ENCODE measurements at places on chromosomes 13 and 19.

- no peak for DNase-seq
Measured at GRCh38 chr13:60016229-60016628, 147.5 kb downstream of the DIAPH3 start.

DNA sequence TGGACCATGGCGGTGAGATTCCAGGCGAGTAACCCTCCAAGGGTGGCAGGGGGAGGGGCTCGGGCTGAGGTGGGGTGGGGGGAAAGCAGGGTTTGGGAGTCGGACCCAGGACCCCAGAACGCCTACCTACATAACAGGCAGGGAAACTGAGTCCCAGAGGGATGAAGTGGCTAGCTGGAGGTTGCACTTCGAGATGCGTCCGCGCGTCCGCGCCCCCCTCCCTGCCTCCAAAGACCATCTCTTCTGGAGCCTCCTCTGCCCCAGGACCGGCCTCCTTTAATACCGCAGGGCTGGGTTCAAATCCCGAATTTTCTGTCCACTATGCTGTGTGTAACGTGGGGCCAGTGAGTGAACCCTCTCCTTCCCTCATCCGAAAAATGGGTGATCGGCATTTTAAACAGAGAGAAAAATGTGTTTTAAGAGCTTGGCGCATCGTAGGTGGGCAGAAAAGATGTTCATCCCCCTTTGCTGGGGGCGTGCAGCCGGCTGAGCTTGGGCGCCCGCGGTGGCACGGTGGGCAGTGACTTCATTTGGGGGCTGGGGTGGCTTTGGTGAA is 13.8 kb downstream of the TJP3 start:
- DNase-seq = no peak

DNA sequence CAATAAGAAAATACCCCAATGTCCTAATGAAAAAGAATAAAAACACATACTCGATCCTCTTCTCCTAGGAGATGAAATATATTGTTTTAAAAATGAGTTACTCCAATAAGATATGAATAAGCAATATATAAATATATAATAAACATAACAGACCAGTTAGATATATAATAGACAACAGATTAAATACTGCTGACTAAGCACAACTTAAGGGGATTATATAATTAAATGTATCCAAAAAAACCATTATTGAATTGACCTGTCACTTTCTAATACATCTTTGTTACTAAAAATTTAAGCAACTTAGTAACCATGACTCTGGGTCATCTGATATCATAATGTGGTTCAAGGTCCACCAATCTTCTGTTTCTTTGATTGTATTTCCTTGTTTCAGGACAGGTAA is 14.0 kb upstream of the ZNF780B start:
- DNase-seq = no peak

- DNase-seq = no peak
Measured at GRCh38 chr13:19984430-19985218, 26.1 kb downstream of the ZMYM2 start.

DNA sequence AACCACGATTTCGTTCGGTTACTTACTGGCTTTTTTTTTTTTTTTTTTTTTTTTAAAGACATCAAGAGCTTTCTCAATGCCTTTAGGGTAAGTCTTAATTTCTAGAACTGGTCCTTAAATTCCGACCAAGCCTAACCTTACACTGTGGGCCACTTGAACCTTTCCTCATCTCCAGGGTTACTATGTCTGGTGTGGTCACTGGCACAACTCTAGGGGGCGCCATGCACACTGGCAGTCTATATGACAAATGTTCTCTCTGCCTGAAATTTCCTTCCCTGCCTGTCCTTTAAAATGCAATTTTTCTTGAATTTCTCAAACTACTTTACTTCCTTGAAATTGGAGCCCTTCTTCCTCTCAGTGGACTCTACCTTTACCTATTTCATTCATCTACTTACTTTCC is 227.4 kb downstream of the KLF5 start:
- no peak for DNase-seq

DNA sequence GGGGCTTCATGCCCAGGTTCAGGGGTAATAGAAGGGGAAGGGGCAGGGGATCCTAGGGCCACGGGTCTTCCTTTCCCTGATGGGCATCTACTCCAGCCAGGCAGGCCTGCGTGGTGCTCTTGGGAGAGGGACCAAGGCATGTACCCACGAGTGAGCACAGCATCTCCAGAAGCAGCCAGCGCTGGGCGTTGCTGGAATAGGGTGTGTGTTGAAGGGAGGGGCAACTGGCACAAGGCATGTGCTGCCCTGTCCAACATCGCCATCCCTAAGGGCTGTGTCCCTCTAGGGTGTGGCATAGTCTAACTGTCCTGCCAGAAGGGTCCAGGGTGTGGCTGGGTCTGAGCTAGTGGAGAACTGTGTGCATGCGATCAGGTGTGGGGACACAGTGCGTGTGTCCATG is 2.9 kb downstream of the NOTCH3 start:
- no peak for DNase-seq

GRCh38 chr13:26247608-26248007 is 6.3 kb upstream of the CDK8 start:
- no peak for DNase-seq

DNA sequence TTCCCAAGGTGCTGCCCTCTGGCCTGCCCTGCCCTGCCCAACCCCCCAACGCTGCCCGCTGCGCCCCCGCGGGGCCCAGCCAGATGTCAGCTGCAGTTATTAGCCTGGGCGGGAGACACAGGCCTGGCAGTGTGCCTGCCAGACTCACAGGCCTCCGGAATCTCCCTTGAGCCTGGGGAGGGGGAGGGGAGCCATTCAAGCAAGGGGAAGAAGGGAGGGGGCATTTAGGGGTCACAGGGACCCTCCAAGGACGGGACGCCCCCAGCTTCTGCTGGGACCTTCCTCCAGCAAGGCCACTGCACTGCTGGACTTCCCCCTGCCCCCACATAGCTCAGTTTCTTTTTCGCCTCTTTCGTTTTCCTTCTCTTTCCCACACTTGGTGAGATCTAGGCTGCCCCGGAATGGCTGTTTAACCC is 2.6 kb upstream of the JUNB start:
- DNase-seq = no peak

- no peak for DNase-seq
Measured at GRCh38 chr13:95745752-95746151, 68.8 kb downstream of the DNAJC3 start.

DNA sequence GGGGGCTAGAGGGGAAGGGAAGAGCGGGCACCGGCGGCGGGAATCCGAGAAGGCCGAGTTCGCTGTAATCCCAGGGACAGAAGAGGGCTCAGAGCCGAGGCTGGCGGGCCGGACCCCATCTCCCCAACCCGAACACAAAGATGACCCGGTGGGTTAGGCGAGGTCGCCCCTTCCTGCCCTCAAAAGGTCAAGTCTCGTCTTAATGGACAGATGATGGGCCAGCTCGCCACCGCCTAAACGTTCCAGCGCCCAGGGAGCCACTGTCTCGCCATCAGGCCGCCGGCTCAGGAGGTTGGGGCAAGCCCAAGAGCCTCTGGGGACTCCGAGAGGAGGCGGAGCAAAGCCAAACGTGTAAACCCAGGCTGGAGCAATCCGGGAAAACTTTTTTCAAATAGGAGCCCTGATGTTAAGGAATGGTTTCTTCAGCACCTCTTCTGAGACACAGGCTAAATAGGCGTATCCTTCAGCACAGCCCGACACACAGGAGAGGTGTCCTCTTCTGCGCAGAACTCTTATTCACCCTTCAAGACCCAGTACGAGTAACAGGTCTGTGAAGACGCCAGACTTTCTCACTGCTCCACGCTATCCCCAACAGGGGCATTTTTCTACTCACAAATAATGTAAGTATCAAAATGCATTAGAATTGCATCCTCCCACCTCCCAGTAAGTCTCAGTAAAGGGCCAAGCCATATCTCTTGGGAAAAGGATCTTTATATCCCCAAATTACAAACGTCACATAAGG is 6.3 kb upstream of the POU4F1 start:
- DNase-seq = no peak

GRCh38 chr13:89920461-89920860 is 1427.0 kb upstream of the MIR17HG start:
- DNase-seq = no peak

GRCh38 chr13:65656740-65657329 is 1573.3 kb downstream of the PCDH9 start:
- DNase-seq = no peak

GRCh38 chr13:74037762-74038161 is 96.4 kb downstream of the KLF12 start:
- no peak for DNase-seq

DNA sequence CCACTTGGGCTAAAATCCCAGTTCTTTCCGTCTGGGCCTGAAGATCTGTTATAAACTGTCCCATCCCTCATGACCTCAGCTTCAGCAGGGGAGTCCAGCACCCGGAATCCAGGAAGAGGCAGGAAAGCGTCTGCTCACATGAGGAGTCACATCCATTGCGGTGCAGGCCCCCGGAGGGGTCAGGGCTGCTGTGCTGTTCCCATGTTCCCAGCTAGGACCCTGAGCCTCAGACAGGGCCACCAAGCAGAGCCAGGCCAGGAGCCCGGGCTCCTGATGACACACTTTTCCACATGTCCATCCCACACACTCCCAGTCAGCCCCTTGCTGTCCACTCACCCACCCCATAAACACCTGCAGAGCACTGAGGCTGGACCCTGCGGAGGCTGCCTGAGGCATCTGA is 45.3 kb upstream of the VSTM2B start:
- peak; percentile 49 for DNase-seq

DNA sequence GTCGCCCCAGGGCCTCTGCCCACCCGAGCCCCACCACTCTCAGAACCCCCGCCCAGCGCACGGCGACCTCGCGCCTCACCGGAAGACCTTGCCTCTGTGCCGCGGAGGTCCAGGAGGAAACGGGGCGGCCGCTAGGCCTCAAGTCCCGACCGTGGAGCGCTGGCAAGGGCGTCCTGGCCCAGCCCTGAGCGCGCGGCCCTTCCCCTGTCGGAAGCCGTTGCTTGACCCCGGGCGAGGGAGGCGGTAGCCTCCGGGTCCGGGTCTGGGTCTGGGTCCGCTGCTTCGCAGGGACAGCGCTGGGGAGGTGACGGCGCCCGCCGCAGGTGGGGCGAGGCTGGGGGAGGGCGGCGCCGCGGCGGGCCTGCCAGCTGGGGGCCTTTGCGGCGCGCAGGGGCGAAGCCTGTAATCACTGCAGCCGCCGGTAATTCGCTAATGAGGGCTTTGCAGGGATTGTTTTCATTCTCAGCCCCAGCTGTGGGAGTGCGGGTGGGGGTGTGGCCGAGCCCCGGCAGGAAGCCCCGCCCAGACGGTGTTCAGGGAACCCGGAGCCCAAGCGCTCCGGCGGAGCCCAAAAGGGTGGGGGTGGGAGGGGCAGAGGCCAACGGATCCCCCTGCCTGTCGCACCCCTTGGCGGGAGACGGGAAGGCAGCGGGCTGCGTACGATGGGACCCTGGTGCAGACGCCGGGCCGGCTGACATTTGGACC is 8.6 kb downstream of the C19orf25 start:
- DNase-seq = no peak

GRCh38 chr19:17937371-17937900 is 4.6 kb downstream of the CCDC124 start:
- no peak for DNase-seq

- no peak for DNase-seq
Measured at GRCh38 chr13:110478405-110479214, 82.9 kb downstream of the RAB20 start.

DNA sequence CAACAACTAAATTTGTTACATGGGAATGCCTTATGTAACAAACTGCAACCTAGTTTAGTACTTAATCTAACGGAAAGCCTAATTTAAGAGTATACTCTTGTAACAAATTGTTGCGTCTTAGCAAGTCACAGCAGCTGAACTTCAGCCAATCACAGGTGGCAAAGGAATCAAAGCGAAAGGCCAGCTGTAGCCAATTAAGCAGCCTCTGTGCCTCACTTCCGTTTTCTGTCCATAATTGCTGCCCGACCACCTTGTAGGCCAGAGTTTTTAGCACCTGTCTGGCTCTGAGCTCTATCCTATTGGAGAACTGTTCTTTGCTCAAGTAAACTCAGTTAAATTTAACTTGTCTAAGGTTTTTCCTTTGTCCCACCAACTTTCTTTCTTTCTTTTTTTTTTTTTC is 18.1 kb upstream of the HSPH1 start:
- DNase-seq = no peak

DNA sequence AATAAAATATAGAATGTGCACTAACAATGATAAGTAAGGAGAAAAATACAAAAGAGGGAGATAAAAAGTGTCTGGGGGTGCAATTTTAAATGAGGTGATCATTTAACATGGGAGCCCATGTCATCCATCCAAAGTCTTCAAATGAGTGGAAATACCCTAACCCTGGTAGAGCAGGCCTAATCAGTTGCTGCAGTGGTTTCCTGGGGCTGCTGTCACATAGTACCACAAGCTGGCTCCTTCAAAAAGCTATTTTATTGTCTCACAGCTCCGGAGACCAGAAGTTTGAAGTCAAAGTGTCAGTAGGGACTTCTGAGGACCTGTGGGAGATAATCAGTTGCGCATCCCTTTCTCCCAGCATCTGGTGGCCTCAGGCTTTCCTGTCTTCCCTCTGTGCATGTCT is 717.9 kb downstream of the DIAPH3 start:
- no peak for DNase-seq

GRCh38 chr13:91572439-91572838 is 174.0 kb downstream of the GPC5 start:
- DNase-seq = no peak

- DNase-seq = no peak
Measured at GRCh38 chr19:9914315-9915207, 21.8 kb downstream of the OLFM2 start.

GRCh38 chr13:41199526-41199925 is 5.2 kb upstream of the KBTBD7 start:
- DNase-seq = no peak

DNA sequence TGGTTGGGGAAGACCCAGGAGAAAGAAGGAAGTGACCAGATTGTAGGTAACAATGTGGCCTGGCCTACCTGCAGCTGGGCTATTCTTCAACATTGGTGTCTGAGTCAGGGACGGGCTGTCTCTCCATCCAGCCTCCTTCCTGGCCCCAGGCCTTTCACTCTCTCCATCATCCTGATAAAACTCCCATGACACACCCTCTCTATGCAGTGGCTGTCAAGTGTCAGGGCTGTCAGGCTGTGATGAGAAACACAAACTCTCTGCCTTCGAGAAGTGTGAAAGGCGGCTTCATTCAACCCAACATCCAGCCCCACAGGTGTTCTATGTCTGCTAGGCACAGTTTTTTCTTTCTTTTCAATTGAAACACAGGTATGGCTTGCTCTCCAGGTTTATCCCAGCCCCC is 153.3 kb upstream of the VSTM2B start:
- peak; percentile 37 for DNase-seq
